Activated CD8-positive, alpha-beta T cell treated with anti-CD3 and anti-CD28 coated beads for 36 hours (primary cell): ENCODE measurements at places on chromosomes 1 and 21. TPM values are rescaled to one million over a fixed set of nuclear protein-coding genes. Genes with fewer than 3 reads are reported as not detected.

- H3K36me3 ChIP-seq, result no peaks in the 10 kb centered on the region
- no peak overlapping the region for H3K4me3 ChIP-seq
- H3K27me3 ChIP-seq, result no peaks in the 10 kb centered on the region
- H3K27ac ChIP-seq, result no peak overlapping the region
These were observed 7.1 kb upstream of the NSUN4 start for GRCh38 chr1:46333300-46334029.

- no peak overlapping the region for H3K27ac ChIP-seq
- peaks cover 8% of the 10 kb centered on the region for H3K36me3 ChIP-seq
- H3K4me3 ChIP-seq, result no peak overlapping the region
These were observed 49.3 kb downstream of the LPGAT1 start for GRCh38 chr1:211781260-211781659.

DNA sequence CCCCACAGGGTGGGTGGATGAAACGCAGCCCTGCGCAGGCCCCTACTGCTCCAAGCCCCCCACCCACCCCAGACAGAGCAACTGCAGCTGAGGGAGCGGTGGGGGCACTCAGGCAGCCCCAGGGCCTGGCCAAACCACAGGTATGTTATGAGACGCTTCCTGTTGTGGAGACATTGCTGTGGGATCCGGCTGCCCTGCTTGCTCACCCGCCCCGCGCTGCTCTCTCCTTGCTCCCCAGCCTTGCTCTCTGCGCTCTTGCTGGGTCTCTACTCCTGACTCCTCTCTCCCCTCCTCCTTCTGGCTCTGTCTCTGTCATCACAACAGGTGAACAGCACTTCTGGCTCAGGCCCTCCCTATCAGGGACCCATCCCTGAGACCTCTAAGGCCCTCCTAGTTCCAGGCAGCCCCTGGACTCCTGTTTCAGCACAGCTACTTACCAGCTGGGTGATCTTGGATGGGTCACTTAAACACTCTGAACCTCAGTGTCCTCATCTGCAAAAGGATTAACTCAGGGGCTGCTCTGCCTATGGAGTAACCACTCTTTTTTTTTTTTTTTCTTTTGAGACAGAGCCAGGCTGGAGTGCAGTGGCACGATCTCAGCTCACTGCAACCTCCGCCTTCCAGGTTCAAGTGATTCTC is 15.9 kb downstream of the COL8A2 start:
- no peak overlapping the region for H3K4me3 ChIP-seq
- no peaks in the 10 kb centered on the region for H3K27me3 ChIP-seq
- H3K4me1 ChIP-seq, result peaks cover 34% of the 10 kb centered on the region

DNA sequence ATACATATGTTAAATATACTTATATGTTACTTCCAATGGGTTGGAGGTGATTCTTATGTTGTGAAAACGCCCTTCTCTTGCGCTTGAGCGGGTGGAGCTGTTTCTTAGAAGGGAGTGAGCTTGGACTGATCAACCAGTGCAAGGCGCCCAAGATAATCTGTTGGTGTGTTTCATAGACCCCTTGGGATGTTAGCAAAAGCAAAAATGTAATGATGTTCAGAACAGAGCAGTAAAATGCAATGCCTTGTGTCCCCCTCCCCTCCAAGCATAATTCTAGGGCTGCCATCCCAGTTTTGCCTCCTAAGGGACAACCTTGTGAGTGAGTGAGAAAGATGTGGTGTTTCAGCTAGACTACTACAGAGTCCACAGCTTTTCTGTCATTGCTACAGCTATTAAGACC is 6.2 kb upstream of the CD34 start:
- H3K27me3 ChIP-seq, result peaks cover 23% of the 10 kb centered on the region
- H3K4me1 ChIP-seq, result no peaks in the 10 kb centered on the region
- no peak overlapping the region for H3K4me3 ChIP-seq
- no peaks in the 10 kb centered on the region for H3K36me3 ChIP-seq
- no peak overlapping the region for H3K27ac ChIP-seq

- H3K4me3 ChIP-seq, result no peak overlapping the region
- no peaks in the 10 kb centered on the region for H3K36me3 ChIP-seq
- no peak for DNase-seq
These were observed 102.0 kb upstream of the CHODL start for GRCh38 chr21:18142655-18143054.

GRCh38 chr1:61138921-61139774 is 56.8 kb downstream of the NFIA start:
- peaks cover 6% of the 10 kb centered on the region for H3K4me1 ChIP-seq
- H3K36me3 ChIP-seq, result no peaks in the 10 kb centered on the region
- no peak overlapping the region for H3K27ac ChIP-seq
- no peak overlapping the region for H3K4me3 ChIP-seq

DNA sequence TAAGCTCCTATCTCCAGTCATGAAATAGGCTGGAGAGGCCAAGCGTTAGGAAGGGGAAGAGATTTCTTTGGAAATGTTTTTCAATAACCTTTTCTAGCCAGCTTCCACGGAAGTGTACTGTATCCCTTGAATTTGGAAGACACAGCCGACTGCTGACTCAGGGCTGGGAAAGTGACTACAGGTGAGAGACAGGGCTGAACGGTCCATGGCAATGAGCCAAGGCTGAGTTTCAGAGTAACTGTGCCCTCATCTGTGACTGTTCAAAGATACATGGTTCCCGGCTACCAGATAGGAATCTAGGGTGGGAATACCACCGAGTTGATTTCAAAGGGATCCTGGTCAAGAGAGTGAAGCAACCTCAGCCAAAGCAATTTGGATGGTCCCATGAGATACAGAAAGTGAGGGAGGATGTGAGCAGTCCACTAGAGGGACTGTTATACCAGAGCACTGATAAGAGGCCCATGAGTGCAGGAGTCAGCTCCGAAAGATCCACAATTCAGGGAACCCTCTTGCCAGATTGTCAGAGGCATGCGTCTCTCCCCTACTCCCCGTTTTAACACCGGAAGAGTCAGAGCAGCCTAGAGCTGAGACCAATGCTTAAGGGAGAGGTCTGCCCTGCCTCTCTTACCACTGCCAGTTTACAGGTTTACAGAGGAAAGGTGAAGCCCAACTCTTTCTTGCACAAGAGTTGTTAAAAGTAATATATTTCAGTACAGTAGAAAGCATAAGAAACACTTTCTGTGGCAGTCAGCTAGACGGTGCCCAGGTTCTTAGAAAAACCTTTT is 3.2 kb upstream of the KRTAP19-8 start:
- peaks cover 6% of the 10 kb centered on the region for H3K27me3 ChIP-seq
- H3K36me3 ChIP-seq, result no peaks in the 10 kb centered on the region
- no peak overlapping the region for H3K4me3 ChIP-seq

DNA sequence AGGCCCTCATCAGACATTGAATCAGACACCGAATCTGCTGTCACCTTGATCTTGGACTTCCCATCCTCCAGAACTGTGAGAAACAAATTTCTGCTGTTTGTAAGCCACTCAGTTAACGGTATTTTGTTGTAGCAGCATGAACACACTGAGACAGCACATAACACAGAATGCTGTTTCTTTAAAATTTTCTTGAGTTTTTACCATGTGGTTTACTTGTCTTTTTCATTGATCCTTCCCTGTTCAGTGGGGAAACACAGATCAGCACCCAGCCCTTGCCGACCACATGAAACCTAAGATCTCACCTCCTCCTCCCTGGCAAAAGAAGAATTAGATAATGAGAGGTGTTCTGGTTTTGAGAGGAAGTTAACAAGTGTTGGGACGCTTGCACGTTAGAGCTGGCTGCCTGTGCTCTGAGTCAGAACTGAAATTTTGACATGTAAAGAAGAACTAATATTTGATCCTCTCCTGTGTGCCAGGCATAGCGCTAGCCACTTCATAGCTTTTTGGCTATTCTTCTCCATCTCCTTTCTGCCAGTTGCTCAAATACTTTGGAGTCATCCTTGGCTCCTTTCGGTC is 179.6 kb downstream of the DHRS3 start:
- H3K4me1 ChIP-seq, result peaks cover 92% of the 10 kb centered on the region
- H3K4me3 ChIP-seq, result no peak overlapping the region
- peak; percentile 85 for DNase-seq
- peaks cover 77% of the 10 kb centered on the region for H3K36me3 ChIP-seq

- H3K4me1 ChIP-seq, result peaks cover 55% of the 10 kb centered on the region
- no peak for DNase-seq
- H3K36me3 ChIP-seq, result peaks cover 11% of the 10 kb centered on the region
- H3K27me3 ChIP-seq, result no peaks in the 10 kb centered on the region
- no peak overlapping the region for H3K4me3 ChIP-seq
These were observed 6.9 kb downstream of the SLC9A1 start for GRCh38 chr1:27147842-27148518.

DNA sequence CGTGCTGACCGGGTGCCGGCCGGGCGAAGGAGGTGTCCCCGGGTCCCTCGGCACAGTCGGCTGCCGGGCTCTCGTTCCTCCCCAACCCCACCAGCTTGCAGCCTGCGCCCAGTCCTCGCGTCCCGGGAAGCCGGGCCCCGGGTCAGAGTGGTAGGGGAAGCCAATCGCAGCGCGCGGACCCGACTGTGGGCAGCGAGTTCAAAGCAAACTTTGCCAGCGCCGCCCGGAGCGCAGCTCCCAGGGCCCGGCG is 328 bp downstream of the MYCL start:
- H3K27ac ChIP-seq, result no peak overlapping the region
- no peaks in the 10 kb centered on the region for H3K36me3 ChIP-seq
- H3K4me3 ChIP-seq, result peak overlapping the region; percentile 33

GRCh38 chr1:203264052-203264501 is 34.6 kb upstream of the CHIT1 start:
- no peak for DNase-seq
- no peaks in the 10 kb centered on the region for H3K36me3 ChIP-seq
- peaks cover 5% of the 10 kb centered on the region for H3K4me1 ChIP-seq
- H3K27ac ChIP-seq, result no peak overlapping the region

DNA sequence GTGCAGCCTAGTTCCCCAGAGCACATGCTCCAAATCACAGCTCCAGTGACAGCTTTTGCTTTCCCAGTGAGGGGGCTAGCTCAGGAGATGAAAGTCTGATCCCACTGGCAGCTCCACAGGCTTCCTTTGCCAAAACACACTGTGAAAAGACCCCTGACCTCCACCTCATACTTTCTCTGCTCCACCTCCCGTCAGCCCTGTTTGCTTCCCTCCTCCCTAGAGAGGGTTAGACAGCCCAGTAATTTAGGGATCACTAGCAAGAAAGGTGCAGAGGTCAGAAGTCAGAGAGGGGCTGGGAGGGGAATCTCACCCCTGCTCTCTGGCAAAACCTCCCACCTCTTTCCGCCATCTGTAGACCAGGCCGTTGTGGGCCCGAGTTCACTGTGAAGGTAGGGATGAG is 62.8 kb downstream of the PLXNA2 start:
- DNase-seq, result no peak
- H3K27ac ChIP-seq, result no peak overlapping the region
- H3K4me1 ChIP-seq, result no peaks in the 10 kb centered on the region
- H3K4me3 ChIP-seq, result no peak overlapping the region
- H3K27me3 ChIP-seq, result peaks cover 8% of the 10 kb centered on the region
- H3K36me3 ChIP-seq, result no peaks in the 10 kb centered on the region

- DNase-seq, result no peak
- no peak overlapping the region for H3K4me3 ChIP-seq
- no peaks in the 10 kb centered on the region for H3K36me3 ChIP-seq
- H3K4me1 ChIP-seq, result no peaks in the 10 kb centered on the region
These were observed 24.7 kb upstream of the KDM4A start for GRCh38 chr1:43625063-43625780.

DNA sequence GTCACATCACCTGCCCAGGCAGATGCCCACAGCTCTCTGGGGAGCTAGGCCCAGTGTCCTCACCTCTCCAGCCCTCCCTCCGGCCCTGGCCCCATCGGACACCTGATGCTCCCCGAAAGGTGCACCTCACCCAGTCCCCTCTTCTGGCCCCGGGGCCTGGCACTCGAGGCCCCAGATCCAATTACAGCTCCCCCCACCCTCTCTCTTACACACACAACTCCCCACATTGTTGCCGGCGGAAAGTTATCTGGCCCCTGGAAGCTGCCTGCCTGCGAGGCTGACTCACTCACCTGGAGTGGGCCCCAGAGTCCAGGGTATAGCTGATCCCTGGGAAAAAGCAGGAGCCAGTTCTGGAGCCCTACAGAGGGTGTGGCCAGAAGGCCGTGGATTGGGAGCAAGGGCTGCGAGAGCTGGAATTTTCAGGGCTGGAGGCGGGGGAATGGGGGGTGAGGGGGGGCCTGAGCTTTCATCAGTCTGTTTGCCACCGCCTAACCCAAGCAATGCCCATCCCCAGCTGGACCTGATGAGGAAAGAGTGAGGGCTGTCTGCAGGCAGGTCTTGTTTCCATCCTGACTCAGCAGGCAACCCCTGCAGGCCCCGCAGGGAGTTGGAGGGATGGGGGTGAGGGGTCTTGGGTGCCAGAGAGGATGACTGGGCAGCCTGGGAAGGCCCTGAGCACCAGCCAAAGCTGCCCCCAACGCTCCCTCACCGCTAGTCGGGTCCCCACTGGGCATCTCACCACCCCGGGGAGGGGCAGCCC is 948 bp downstream of the FBXO2 start:
- H3K4me1 ChIP-seq, result peaks cover 25% of the 10 kb centered on the region
- H3K27me3 ChIP-seq, result no peaks in the 10 kb centered on the region

Gene CHTOP
- 76.8 TPM for total RNA-seq

Gene FAM151A
- not detected for total RNA-seq

Gene KCNK1
- total RNA-seq, result not detected

Gene TIAM1
- total RNA-seq, result 34.9 TPM

Gene BTF3L4
- total RNA-seq, result 30.0 TPM

Gene PADI2
- not detected for total RNA-seq

Gene MYCL
- 0.20 TPM for total RNA-seq

Gene ADAMTS5
- total RNA-seq, result not detected
